ENCODE measurements at places on chromosomes 5 and 9.

- no peaks in the 10 kb centered on the region for H3K27me3 ChIP-seq
- DNase-seq = no peak
- H3K36me3 ChIP-seq = no peaks in the 10 kb centered on the region
- H3K4me1 ChIP-seq = no peaks in the 10 kb centered on the region
- H3K27ac ChIP-seq = no peak overlapping the region
Observed at GRCh38 chr5:140408750-140409241, 7.2 kb downstream of the ANKHD1 start.

DNA sequence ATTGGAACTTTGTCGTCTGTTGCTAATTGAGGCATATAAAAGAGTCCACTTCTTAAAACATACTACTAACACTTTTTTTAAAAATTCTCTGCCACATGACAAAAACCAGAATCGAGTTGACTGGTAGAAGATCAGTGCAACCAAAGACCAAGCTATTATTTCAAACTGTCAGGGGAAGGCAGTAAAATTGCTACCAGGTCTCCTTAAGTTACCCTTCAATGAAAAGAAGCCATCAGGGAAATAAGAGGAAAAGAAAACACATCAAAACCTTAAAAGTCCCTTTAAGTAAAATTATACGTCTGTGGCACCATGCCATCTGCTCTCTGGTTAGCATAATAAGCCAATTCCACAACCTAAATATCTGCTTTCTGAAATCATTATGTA, 9.6 kb downstream of the ZNF608 start:
- H3K4me1 ChIP-seq = peaks cover 27% of the 10 kb centered on the region
- no peak for DNase-seq
- H3K27ac ChIP-seq = no peak overlapping the region
- H3K27me3 ChIP-seq = peaks cover 5% of the 10 kb centered on the region
- H3K4me3 ChIP-seq = no peak overlapping the region
- no peaks in the 10 kb centered on the region for H3K36me3 ChIP-seq

GRCh38 chr9:4375424-4376200, 75.7 kb upstream of the GLIS3 start:
- H3K27ac ChIP-seq = peak overlapping the region; percentile 10
- peaks cover 9% of the 10 kb centered on the region for H3K4me1 ChIP-seq
- DNase-seq = peak; percentile 62

DNA sequence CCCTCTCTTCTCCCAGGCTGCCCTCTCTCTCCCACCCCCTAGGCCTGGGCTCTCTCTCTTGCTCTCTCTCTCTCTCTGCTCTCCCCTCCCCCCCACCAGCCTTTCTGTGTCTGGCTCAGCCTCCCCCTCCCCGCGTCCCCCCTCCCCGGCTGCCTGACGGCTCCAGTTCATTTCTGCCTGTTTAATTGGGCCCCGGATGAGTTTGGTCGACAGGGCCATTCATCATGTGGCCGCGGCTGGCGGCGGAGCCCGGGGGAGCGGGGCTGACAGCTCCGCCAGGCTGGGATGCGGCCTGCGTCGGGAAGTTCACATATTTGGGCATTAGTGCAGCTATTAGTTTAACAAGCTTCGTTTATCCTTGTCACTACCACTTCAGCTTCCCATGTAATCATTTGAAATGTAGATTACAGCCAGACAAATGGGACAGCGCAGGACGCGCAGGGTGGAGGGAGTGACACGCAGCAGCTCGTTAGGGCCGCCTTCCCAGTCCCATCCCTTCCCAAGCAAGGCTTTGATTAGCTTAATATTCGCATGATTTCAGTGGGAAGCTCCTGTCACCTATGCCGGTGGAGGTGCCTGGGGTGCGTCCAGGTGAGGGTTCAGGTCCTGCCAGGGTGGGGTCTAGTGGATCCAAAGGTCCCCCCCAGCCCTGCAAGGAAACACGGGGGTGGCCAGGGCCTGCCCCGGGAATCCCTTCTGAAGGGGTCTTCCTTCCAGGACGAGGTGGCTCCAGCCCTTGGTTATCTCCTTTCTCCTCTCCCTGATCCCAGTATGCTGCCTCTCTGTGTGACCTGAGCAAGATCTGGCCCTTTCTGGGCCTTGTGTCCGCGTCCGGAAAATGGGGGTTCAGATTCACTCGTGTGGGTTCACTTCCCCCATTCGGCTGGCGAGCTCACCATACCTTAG, 214.8 kb downstream of the PAX5 start:
- no peak overlapping the region for H3K4me3 ChIP-seq
- DNase-seq = peak; percentile 12
- no peaks in the 10 kb centered on the region for H3K4me1 ChIP-seq
- no peaks in the 10 kb centered on the region for H3K36me3 ChIP-seq
- H3K27ac ChIP-seq = no peak overlapping the region

- H3K36me3 ChIP-seq = peaks cover 4% of the 10 kb centered on the region
- no peaks in the 10 kb centered on the region for H3K27me3 ChIP-seq
- no peak overlapping the region for H3K4me3 ChIP-seq
- H3K4me1 ChIP-seq = peaks cover 24% of the 10 kb centered on the region
- no peak for DNase-seq
Observed at GRCh38 chr9:37920471-37921167, 16.7 kb upstream of the SLC25A51 start.
